ENCODE measurements at places on chromosomes 4 and X. TPM values are rescaled to one million over a fixed set of nuclear protein-coding genes. Genes with fewer than 3 reads are reported as not detected.

The NXF2 gene
- not detected for polyA plus RNA-seq

The F9 gene
- polyA plus RNA-seq = not detected

The DRP2 gene
- not detected for polyA plus RNA-seq

The DEFB131A gene
- polyA plus RNA-seq = not detected

The TCEAL2 gene
- polyA plus RNA-seq = 0.45 TPM

The AWAT2 gene
- polyA plus RNA-seq = not detected

The FRMPD4 gene
- polyA plus RNA-seq = not detected

The XAGE1A gene
- polyA plus RNA-seq = not detected

The NLRP2B gene
- not detected for polyA plus RNA-seq

The TREX2 gene
- polyA plus RNA-seq = 1.6 TPM

The MAGEA12 gene
- not detected for polyA plus RNA-seq

The CFI gene
- polyA plus RNA-seq = not detected

The CCKAR gene
- polyA plus RNA-seq = not detected

The TAF7L gene
- polyA plus RNA-seq = not detected

Measured in naive thymus-derived CD4-positive, alpha-beta T cell (primary cell).